Left kidney (tissue), 8 donors: ENCODE measurements at places on chromosomes 5 and 9. TPM values are rescaled to one million over a fixed set of nuclear protein-coding genes. Genes with fewer than 3 reads are reported as not detected.

DNA sequence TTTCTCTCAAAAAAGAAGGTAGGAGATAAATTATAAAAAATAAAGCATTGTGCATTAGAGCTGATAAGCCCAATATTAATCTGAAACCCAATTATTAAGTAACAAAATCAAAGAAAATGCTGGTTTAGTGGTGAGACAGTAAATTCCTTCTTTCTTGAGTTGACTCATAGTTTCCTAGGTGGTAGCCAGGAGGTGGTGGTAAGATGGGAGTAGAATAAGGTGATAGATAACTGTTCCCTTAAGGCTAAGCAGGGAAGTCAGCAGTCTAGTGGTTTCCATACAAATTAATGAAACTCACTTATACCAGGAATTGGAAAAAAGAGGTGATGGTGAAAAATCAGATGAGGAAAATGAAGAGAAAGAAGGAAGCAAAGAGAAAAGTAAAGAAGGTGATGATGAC, 23.2 kb downstream of the LYSMD3 start:
- no peak for DNase-seq

GRCh38 chr5:3511934-3512333, 83.7 kb upstream of the IRX1 start:
- no peak for DNase-seq

DNA sequence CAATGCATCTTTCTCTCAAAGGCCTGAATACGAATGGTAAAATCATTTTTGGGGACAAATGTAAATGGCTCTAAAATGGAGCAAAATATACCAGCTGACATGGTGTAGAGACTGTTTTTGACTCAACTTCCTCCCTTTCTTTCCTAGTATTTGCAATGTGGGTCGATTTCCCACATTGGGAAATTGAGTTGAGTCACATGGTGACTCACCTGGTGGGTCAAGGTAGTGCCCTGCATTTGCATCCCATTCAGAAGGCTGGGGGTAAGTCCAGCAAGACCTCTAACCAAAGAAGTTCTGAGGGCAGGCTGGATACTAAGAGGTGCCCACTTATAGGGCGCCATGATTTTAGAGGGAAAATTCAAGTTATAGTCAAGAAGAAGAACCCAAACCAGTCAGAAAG, 179.6 kb upstream of the MPDZ start:
- DNase-seq = no peak

DNA sequence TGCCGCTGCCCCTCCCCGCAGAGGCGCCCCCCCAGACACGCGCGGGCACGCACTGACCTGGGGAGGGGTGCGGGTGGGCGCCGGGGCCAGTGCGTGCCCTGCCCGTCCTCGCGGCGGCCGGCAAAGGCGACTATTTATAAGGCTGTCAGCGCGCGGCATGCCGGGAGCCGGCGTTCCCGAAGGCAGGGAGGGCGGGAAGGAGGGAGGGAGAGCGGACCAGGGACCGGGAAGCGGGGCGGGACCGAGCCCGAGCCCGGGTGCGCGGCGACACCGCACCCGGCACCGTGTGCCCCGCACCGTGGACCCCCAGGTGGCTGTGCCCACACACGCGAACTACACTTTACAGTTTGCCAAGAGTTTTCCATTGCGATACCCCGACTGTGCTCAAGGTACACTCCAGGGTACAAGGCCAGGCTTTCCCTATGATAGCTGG, at the start of gene AK1:
Gene AK1, minus strand, starts transcription at position 110 of the 433 bp plus-strand sequence. CDS start 3,058 bp downstream, outside the sequence.
- DNase-seq = peak; percentile 63

- no peak for DNase-seq
Observed at GRCh38 chr5:178527458-178528307, 62.5 kb downstream of the COL23A1 start.

DNA sequence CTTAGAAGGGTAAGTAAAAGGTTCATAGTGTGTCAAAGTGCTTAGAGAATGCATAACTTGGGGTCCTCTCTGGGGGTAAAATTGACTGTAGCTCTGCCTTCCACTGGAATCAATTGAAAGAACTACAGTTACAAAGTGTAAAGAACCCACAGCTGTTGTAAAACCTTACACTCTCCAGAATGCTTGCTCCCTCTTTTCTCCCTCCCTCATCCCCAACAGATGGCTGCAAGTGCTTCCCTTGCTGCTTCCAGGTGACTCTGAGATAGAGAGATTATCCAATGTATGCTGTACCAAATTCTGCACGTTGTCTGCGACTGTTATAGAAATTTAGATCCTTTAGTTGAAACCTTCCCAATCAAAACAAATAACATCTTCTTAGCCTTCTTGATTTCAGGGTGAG, 126.0 kb downstream of the STK32A start:
- DNase-seq = no peak

Gene PCDHA9
- polyA plus RNA-seq = 0.03 TPM

Gene TOR2A
- polyA plus RNA-seq = 11.9 TPM

Gene CAMK2A
- polyA plus RNA-seq = 4.6 TPM

Gene MYOZ3
- 6.9 TPM for polyA plus RNA-seq

Gene CDH10
- polyA plus RNA-seq = 7.7 TPM

Gene ZNF462
- 37.9 TPM for polyA plus RNA-seq

Gene C5
- 19.5 TPM for polyA plus RNA-seq

Gene GFI1B
- polyA plus RNA-seq = 0.52 TPM
